ENCODE measurements at places on chromosomes 2 and 18. TPM values are rescaled to one million over a fixed set of nuclear protein-coding genes. Genes with fewer than 3 reads are reported as not detected.

DNA sequence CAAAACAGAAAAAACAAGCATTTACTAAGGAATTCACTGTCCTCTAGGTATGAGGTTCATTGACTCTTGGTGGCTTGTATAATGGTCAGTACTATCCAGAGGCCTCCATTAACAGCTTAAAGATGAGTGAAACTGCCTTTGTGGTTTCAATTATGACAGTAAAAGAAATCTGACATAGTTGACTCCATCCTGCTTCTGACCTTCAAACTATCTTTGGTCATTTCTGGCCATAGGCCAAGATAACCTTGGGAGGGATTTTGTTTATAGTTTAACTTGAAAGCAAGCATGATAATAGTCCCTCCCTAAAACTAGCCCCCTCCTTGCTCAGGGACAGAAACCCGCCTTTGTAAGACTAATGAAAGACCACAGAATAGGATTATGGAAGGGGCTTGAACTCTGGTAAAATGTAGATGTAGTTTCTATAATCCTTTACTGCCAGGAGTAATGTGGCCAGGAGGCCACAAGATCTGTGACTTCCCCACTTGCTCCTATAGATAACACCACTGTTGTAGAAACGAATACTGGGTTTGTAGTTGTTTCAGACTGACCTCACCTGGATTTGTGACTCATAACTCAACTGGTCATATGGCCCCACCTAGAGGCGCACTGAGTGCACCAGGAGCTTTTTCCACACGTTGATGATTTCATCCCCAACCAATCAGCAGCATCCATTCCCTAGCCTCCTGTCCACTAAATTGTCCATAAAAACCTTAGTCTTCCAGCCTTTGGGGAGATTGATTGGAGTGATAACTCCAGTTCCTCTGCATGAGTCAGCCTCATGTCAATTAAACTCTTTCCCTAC lies 8.6 kb upstream of the PLEKHM3 start:
- DNase-seq: peak; percentile 86

L3MBTL4 gene
- total RNA-seq: 1.0 TPM

DNA sequence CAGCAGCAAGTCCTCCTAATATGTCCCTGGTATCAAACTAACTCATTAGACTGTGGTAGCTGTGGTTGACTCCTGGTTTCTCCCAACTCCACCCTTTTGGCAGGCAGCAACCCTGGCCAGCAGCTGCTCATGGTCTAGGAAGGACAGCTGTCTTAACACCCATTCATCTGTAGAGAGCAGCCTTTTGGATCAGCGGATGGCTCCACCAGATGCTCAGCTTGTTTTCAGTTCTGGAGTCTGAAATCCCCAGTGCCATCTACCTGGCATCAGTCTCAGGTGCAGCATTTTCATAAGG lies 100.5 kb downstream of the SPOPL start:
- no peak for DNase-seq

GRCh38 chr18:47758000-47758399 lies 172.5 kb downstream of the SMAD2 start:
- DNase-seq: peak; percentile 11

DNA sequence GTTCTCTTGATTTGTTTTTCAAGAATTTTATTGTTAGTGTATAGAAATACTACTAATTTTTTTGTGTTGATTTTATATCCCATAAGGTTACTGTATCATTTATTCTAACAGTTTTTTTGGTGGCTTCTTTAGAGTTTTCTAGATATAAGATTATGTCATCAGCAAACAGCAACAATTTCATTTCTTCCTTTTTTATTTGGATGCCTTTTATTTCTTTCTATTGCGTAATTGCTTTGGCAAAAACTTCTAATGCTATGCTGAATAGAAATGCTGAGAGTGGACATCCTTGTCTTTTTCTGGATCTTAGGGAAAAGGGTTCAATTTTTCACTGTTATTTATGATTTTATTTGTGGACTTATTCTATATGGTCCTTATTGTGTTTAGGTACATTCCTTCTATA lies 298.8 kb downstream of the RPRM start:
- no peak for DNase-seq

GRCh38 chr2:231785413-231785812 lies 832 bp upstream of the COPS7B start:
- no peak for DNase-seq

TMEFF2 gene
- total RNA-seq: not detected

GRCh38 chr2:105814291-105814940 lies 69.7 kb downstream of the NCK2 start:
- DNase-seq: peak; percentile 74

VWA3B gene
- not detected for total RNA-seq

- DNase-seq: peak; percentile 68
These were observed at the start of gene GRHL1 for GRCh38 chr2:9951522-9952285. TSS of gene GRHL1 (plus strand) at chr2:9951693. CDS start at chr2:9951834, 141 bp downstream.

OBSL1 gene
- 15.2 TPM for total RNA-seq

ZNF804A gene
- total RNA-seq: not detected

GRCh38 chr2:6657855-6658254 lies 207.9 kb downstream of the CMPK2 start:
- DNase-seq: no peak

DNA sequence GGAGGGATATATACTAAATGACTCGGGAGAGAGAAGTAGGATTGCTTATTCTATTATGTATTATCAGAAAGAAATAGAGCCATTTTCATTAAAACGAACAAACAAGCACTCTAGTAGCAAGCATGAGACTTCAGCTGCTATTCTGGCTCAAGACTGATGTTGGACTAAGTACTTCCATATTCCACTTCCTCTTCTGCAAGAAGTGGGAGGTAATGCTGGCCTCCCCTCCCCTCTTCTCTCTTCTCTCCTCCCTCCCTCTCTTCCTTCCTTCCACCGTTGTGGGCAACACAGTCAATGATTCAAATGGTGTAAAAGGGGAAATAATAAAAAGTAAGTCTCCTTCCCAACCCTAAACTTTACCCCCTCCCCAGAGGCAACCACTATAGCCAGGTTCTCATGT lies 62.6 kb downstream of the EMX1 start:
- DNase-seq: no peak

DNA sequence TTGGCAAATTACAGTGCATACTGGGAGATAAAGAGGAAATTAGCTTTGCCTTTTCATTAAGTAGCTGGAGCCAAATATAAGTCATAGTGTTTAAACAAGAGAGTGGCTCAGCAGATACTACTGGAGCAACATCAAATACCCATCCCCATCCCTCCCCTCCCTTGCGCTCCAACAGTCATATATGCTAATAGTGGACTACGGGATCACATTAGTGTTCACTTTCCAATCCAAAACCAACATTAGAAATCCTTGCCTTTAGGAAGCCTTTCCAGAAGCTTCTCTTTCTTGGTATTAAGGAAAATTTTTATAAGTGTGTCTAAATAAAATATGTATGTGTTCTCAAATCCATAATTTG lies 1669.3 kb downstream of the SUCLG1 start:
- DNase-seq: peak; percentile 3

DNA sequence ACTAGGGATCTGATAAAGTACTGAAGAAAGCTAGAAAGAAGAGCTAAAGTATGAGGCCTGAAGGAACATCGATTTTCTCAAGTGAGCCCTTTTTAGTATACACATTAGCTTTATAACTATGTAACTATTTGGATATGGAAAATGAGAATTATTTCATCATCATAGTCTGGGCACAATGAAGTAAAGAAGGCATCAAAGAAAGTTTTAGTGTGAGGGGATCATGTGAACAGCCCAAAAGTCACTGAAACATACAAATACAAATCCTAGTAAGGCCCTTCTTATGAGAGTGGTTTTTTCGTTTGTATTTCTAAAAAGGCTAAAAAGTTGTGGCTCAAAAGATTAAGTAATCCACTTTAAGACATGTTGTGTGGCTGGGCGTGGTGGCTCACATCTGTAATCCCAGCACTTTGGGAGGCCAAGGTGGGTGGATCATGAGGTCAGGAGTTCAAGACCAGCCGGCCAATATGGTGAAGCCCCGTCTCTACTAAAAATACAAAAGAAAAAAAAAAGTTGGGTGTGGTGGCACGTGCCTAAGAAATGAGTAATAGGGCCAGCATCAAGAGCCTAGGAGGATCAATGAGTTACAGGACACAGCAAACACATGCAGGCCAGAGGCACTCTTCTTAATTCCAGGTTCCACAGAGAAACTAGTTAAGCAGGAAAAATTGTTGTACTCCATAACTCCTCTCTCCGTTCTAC lies 61.9 kb downstream of the PUM2 start:
- peak; percentile 62 for DNase-seq

C2orf78 gene
- not detected for total RNA-seq

- DNase-seq: no peak
These were observed 73.2 kb downstream of the ITSN2 start for GRCh38 chr2:24287171-24287570.

RNF152 gene
- 31.9 TPM for total RNA-seq

DNA sequence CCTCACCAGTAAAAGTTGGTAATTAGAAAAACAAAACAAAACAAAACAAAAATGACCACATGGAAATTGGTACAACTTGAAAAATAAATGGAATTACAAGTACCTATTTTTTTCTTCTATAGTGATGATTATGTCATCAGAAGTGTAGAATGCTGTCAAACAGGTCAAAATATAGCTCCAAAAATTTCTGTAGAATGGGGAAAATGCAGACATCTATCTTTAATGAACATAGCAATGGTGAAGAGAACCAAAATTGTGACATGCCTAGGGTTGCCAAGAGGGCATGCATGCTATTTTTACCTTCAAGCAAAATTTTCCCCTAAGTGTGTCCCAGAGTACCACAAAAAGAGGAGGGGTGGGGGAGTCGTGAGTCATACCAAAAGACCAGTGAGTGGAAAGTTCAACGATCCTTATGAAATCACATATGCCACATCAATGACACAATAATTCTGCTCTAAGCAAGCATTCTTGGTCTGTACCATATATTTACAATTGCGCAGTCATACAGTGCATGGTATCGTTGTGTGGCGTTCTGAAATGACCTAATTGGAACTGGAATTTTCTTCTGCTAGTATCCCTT lies 1436.4 kb downstream of the SUCLG1 start:
- DNase-seq: peak; percentile 30

DNA sequence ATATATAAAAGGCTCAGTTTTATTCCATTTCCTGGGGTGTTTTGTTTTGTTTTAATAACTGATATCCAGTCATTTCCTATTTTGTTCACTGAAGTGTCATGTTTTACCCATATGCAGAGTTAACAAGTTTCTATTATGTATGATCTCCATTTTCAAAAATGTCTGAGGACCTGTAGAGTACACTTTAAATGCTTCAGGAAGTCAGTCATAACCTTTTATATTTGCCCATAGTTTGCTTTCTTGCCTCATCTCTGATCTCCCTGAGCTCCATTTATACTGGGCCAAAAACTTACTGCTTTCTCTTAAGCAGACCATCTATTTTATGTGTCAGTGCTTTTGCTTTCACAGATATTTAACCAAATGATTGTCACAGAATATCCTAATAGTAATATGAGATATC lies 278.7 kb downstream of the MBD5 start:
- no peak for DNase-seq

UGT1A5 gene
- total RNA-seq: 0.26 TPM

DNA sequence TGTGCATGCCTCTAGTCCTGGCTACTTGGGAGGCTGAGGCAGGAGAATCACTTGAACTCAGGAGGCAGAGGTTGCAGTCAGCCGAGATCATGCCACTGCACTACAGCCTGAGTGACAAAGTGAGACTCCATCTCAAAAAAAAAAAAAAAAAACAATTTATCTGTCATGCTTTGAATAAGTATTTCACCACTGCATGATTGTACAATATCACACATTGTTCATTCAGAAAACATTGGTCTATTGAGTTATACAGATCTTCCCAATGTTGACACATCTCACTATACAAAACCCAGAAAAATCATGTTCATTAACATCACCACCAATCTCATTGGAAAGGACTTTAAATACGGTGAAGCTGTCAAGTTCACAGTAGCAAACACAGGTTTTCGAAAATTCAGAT lies 46.8 kb upstream of the PPM1B start:
- no peak for DNase-seq

GRCh38 chr2:216664593-216665034 lies 30.7 kb downstream of the IGFBP5 start:
- DNase-seq: peak; percentile 48

GRCh38 chr18:23673725-23674124 lies 11.0 kb upstream of the ANKRD29 start:
- DNase-seq: peak; percentile 92

DNA sequence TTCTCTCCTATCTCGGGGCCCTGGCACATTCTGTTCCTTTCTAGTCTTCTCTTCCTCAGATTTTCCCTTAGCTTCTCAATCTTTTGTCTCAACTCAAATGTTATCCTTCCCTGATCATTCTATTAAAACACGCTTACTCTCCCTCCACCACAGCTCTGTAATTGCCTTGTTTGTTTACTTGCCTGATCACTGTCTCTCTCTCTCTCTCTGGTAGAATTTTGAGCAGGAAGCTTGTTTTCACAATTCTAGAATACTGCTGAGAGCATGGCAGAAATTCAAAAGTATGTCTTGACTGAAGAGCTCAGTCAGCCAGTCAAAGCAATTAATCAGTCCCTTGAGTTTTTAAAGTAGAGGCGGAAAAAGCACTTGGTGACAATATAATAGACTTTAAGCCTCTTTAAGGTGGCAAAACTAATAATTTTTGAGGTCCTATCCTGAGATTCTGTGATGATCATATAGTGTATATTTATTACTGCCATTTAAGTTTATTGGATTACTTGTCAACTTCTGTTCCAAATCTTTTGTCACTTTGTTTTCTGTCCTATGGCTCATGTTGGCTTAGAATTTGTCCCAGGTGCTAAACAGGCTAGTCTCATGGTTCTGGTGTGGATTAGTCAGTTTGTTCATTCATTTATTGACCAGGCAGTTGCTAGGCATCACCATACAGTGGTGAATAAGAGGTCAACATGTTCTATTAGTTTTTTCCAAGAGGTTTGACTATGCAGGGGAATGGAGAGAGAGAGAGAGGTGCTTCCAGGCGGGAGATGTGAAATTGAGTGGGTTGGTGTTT lies 2.3 kb downstream of the PSMD1 start:
- peak; percentile 59 for DNase-seq

DNA sequence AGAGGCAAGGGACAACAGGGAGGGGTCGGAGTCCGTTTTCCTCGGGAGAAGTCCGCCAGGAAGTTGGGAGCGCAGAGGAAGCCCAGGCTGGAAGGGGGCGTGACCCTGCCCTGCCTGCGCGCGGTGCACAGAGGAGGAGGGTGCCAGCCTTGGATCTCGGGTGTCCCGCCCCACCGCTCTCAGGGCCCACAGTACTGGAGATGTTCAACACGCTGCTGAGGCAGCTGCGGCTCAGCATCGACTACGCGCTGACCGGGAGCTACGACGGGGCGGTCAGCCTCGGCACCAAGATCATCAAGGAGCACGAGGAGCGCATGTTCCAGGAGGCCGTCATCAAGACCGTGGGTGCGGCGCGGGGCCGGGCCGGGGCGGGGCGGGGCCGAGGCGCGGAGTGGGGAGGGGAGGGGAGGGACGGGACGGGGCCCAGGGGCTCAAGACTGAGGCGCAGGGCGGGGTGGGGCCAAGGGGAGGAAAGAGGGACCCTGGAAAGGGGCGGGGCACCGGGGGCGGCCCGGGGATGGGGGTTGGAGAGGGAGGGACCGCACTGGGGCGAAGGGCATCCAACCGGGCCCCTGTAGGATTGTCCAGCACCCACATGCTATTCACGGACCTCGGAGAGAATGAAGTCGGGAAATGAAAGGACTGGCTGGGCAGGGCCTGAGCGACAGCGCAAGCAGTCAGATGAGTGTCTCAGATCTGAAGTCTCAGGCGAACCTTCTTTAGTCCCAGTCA lies 36.6 kb downstream of the POMC start:
- DNase-seq: no peak

GRCh38 chr2:7976206-7976605 lies 705.6 kb upstream of the ID2 start:
- no peak for DNase-seq

- DNase-seq: no peak
These were observed 89.4 kb downstream of the HDAC4 start for GRCh38 chr2:239311132-239312040.
